ENCODE measurements at places on chromosomes 16 and 17. TPM values are rescaled to one million over a fixed set of nuclear protein-coding genes. Genes with fewer than 3 reads are reported as not detected.

DNA sequence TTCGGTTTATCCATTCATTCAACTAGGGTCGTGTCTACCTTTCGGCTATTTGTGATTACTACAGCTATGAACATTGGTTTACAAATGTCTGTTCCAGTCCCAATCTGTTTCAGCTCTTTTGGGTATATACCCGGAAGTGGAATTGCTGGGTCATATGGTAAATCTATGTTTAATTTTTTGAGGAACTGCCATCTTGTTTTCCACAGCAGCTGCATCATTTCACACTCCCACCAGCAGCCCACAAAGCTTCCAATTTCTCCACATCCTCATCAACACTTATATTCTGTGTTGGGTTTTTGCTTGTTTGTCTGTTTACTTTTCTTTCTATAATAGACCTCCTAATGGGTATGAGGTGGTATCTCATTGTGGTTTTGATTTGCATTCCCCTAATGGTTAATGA lies 48.7 kb upstream of the GINS3 start:
- H3K27me3 ChIP-seq, result peaks cover 52% of the 10 kb centered on the region
- H3K4me3 ChIP-seq, result no peak overlapping the region
- H3K4me1 ChIP-seq, result no peaks in the 10 kb centered on the region
- DNase-seq, result no peak

DNA sequence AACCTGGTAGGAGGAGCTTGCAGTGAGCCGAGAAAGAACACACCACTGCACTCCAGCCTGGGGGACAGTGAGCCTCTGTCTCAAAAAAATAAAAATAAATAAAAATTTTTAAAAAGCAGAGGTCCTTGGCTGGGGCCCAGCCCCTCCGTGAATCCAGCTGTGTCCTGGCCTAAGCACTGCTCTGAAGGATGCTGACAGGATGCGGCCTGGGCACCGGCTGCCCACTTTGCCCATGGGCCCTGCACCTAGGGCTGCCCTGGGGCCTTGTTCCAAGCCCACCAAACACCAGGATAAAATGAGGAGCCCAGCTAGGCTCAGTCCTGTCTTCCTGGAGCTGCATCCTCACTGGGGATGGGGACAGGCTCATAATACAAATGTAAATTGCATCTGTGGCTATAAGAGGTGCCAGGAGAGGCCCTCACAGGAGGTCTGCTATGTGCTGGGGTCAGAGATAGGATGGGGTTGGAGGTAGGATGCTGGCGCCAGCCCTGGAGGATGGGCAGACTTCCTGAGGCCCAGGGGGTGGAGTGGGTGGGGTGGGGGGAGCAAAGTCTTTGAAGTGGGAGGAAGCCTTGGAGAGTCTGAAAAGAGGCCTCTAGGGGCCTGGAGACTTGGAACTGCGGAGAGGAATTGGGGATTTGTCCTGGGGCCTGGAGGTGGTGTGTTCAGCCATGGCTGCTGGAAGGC lies 6.2 kb downstream of the C16orf89 start:
- peaks cover 9% of the 10 kb centered on the region for H3K4me1 ChIP-seq
- H3K27ac ChIP-seq, result no peak overlapping the region
- no peaks in the 10 kb centered on the region for H3K36me3 ChIP-seq
- H3K27me3 ChIP-seq, result peaks cover 73% of the 10 kb centered on the region
- DNase-seq, result no peak

- H3K36me3 ChIP-seq, result no peaks in the 10 kb centered on the region
- peaks cover 34% of the 10 kb centered on the region for H3K27me3 ChIP-seq
- H3K4me3 ChIP-seq, result no peak overlapping the region
- DNase-seq, result no peak
- H3K4me1 ChIP-seq, result no peaks in the 10 kb centered on the region
These were observed 86.8 kb downstream of the ZDHHC7 start for GRCh38 chr16:84924331-84925091.

GRCh38 chr17:47214931-47215330 lies 5.8 kb downstream of the MYL4 start:
- H3K36me3 ChIP-seq, result no peaks in the 10 kb centered on the region
- H3K27me3 ChIP-seq, result peaks cover 26% of the 10 kb centered on the region
- no peak for DNase-seq
- H3K27ac ChIP-seq, result no peak overlapping the region
- no peak overlapping the region for H3K4me3 ChIP-seq

GRCh38 chr16:53058882-53059281 lies 4.1 kb downstream of the CHD9 start:
- no peaks in the 10 kb centered on the region for H3K27me3 ChIP-seq
- H3K4me1 ChIP-seq, result peaks cover 29% of the 10 kb centered on the region
- no peak overlapping the region for H3K27ac ChIP-seq
- peaks cover 19% of the 10 kb centered on the region for H3K36me3 ChIP-seq
- DNase-seq, result no peak

GRCh38 chr17:16439303-16439791 lies 24.0 kb downstream of the TRPV2 start:
- no peaks in the 10 kb centered on the region for H3K27me3 ChIP-seq
- H3K36me3 ChIP-seq, result peaks cover 68% of the 10 kb centered on the region
- DNase-seq, result no peak
- peak overlapping the region; percentile 98 for H3K27ac ChIP-seq
- H3K4me1 ChIP-seq, result peaks cover 19% of the 10 kb centered on the region
- peak overlapping the region; percentile 85 for H3K4me3 ChIP-seq

- peaks cover 34% of the 10 kb centered on the region for H3K27me3 ChIP-seq
- H3K4me3 ChIP-seq, result no peak overlapping the region
- DNase-seq, result peak; percentile 9
- no peaks in the 10 kb centered on the region for H3K36me3 ChIP-seq
- H3K4me1 ChIP-seq, result no peaks in the 10 kb centered on the region
- H3K27ac ChIP-seq, result no peak overlapping the region
These were observed 24.4 kb upstream of the CREBBP start for GRCh38 chr16:3904875-3905274.

DNA sequence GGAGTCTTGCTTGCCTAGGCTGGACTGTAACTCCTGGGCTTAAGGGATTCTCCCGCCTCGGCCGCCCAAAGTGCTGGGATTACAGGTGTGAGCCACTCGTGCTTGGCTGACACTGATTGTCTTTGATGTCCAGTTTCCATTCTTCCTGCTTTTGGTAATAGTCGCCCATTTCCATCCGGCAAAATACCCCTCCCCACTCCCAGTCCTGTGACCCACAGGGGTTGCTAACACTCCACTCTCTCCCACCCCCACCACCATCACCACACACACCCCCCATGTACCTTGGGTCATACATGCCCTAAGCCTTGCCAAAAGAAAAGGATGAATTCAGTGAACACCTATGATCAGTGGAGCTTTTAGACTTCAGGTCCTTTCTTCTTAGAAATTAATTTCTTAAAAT lies 52.8 kb upstream of the MYH10 start:
- H3K36me3 ChIP-seq, result no peaks in the 10 kb centered on the region
- H3K4me3 ChIP-seq, result no peak overlapping the region
- H3K4me1 ChIP-seq, result no peaks in the 10 kb centered on the region
- H3K27ac ChIP-seq, result no peak overlapping the region

GRCh38 chr17:67377488-67378453 lies 690 bp downstream of the PITPNC1 start:
- DNase-seq, result peak; percentile 57
- H3K27me3 ChIP-seq, result no peaks in the 10 kb centered on the region
- H3K4me1 ChIP-seq, result peaks cover 19% of the 10 kb centered on the region
- H3K4me3 ChIP-seq, result peak overlapping the region; percentile 76

DNA sequence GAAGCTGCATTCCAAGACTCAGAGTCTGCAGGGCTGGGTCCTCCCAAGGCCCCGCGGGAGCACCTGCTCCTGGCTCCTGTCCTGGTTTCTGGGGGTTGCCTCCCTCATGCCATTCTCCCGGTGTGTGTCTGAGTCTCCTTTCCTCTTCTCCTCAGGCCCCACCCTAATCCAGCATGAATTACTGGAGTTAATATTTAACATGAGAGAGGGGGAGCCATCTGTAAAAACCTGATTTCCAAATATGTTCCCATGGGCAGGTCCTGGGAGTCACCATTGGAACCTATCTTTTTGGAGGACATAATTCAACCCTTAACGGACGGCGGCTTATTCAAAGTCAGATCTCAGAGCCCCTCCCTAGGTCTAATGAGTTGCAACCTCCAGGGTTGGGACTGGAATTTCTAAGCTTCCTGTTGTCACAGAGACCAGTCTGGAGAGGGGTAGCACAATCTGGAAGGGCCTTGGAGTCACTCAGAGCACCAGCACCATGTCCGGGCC lies 5.4 kb downstream of the C17orf99 start:
- H3K36me3 ChIP-seq, result peaks cover 5% of the 10 kb centered on the region
- no peaks in the 10 kb centered on the region for H3K27me3 ChIP-seq
- H3K27ac ChIP-seq, result no peak overlapping the region
- peaks cover 39% of the 10 kb centered on the region for H3K4me1 ChIP-seq
- H3K4me3 ChIP-seq, result no peak overlapping the region
- peak; percentile 69 for DNase-seq

DNA sequence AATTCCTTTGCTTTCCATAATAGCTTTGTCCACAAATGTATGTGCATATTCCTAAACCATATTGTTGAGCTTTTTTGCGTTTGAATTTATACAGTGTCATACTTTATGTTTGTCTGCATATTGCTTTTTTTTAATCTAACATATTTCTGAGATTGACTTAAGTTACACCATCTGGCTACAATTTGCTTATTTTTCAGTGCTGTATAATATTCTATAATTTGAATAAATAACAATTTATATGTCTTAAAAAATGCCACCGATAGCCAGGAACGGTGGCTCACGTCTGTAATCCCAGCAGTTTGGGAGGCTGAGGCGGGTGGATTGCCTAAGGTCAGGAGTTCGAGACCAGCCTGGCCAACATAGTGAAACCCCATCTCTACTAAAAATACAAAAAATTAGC lies 1.5 kb upstream of the PIMREG start:
- no peak for DNase-seq
- H3K27me3 ChIP-seq, result peaks cover 13% of the 10 kb centered on the region
- peaks cover 9% of the 10 kb centered on the region for H3K4me1 ChIP-seq
- no peak overlapping the region for H3K4me3 ChIP-seq
- no peak overlapping the region for H3K27ac ChIP-seq
- peaks cover 20% of the 10 kb centered on the region for H3K36me3 ChIP-seq

GRCh38 chr17:51818777-51819176 lies 339.7 kb downstream of the CA10 start:
- peaks cover 23% of the 10 kb centered on the region for H3K27me3 ChIP-seq
- no peak overlapping the region for H3K27ac ChIP-seq
- no peaks in the 10 kb centered on the region for H3K36me3 ChIP-seq
- H3K4me1 ChIP-seq, result peaks cover 45% of the 10 kb centered on the region
- no peak overlapping the region for H3K4me3 ChIP-seq

DNA sequence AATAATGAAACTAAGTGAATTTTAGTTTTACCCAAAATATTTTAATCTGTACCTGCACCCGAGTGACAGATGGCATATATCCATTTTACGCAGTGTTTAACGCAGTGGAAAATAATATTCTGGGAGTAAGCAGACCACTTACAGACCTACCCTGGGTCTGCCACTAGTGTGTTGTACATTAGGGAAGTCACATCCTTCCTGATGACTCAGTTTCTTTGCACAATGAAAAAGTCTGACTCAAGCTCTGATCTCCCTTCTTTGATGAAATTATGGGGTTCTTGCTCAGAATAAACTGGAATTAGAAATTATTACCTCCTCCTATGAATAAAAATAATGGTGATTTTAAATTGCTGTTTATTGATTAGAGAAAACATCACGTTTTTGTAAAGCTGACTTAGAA lies 123.2 kb upstream of the AXIN2 start:
- H3K27ac ChIP-seq, result no peak overlapping the region
- H3K36me3 ChIP-seq, result no peaks in the 10 kb centered on the region
- no peaks in the 10 kb centered on the region for H3K4me1 ChIP-seq
- H3K4me3 ChIP-seq, result no peak overlapping the region
- H3K27me3 ChIP-seq, result peaks cover 13% of the 10 kb centered on the region

- H3K27me3 ChIP-seq, result peaks cover 17% of the 10 kb centered on the region
- no peaks in the 10 kb centered on the region for H3K4me1 ChIP-seq
- no peak overlapping the region for H3K27ac ChIP-seq
- H3K36me3 ChIP-seq, result no peaks in the 10 kb centered on the region
These were observed 3.9 kb downstream of the CD79B start for GRCh38 chr17:63928172-63928666.

DNA sequence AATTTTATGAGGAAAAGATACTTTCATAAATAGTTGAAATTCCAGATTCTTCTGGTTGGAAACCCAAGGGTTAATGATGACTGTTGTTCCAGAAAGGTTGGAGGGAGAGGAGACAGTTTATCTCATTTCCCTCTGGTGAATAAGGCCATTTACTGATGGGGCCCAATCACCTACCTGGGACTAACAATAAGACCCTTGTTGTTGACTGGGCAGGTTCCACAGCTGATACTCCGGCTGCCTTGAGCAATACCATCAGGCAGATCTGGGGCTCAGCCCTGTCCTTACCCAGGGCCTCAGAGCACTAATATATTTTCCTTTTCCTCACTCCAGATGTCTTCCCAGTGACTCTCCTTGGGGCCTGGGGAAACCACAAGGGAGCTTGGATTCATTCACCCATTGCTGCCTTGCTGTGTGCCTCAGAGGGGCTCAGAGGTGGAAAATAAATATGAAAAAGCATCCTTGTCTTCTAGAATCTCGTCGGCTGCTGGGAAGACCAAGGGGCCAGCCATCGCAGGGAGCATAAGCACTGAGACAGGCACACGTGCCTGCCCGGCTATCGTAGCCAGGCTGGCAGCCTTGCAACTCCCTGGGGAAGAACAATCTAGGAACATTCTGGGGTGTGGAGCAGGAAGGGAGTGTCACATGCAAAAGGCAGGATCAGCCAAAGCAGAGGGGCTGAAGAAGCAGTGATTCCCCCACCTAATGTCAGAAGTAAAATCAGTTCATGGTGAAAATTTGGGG lies 54.4 kb downstream of the MPRIP start:
- peak overlapping the region; percentile 13 for H3K4me3 ChIP-seq
- H3K27ac ChIP-seq, result peak overlapping the region; percentile 24
- peaks cover 50% of the 10 kb centered on the region for H3K4me1 ChIP-seq

TANGO6 gene
- 18.0 TPM for total RNA-seq

RCVRN gene
- not detected for total RNA-seq

LAT gene
- 9.7 TPM for total RNA-seq

RNF157 gene
- total RNA-seq, result 17.6 TPM

CD79B gene
- not detected for total RNA-seq

CEP295NL gene
- 4.6 TPM for total RNA-seq

SLC35G6 gene
- not detected for total RNA-seq

Data from Calu3 (cell line).